ENCODE measurements at places on chromosomes 16 and 17. TPM values are rescaled to one million over a fixed set of nuclear protein-coding genes. Genes with fewer than 3 reads are reported as not detected.

DNA sequence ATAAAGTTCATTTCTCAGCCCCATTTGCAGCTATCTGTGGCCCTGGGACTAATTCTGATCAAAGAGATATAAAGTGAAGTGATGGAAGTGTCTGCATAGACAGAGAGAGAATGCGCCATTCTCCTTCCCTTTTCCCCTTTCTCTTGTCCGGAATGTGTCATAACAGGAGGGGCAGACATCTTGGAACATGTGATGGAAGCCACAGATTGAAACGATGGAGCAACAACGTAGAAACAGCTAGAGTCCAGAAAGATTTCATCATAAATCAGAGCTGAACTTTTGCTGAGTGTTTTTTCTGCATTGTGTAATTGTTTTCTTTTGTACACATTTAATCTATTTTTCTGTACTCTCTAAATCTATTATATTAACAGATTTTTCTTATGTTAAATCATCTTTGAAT lies 11.3 kb downstream of the ASGR1 start:
- H3K27me3 ChIP-seq = peaks cover 4% of the 10 kb centered on the region

MYH2 gene
- total RNA-seq = not detected

PTRH2 gene
- total RNA-seq = 34.2 TPM

HSD17B1 gene
- 0.43 TPM for total RNA-seq

- H3K4me3 ChIP-seq = no peak overlapping the region
- no peak overlapping the region for H3K27ac ChIP-seq
- H3K27me3 ChIP-seq = no peaks in the 10 kb centered on the region
- no peak for DNase-seq
These were observed 162.5 kb downstream of the PRKCA start for GRCh38 chr17:66464921-66465320.

HOXB7 gene
- total RNA-seq = 1.0 TPM
